ENCODE measurements at places on chromosomes 1 and 21.

DNA sequence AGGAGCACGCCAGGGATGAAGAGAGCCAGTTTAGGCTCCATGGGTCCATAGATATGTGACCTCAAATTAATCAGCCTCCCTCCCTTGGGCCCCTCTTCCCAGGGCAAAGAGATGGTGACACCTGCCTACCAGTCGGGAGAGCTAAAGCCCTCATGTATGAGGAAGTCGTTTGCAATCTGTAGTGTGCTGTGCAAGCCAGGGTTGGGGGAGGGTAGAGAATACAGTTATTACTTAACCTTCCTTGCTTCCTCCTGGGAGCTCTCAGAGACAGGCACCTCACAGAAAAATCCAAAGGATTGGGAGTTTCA, 4.0 kb downstream of the PGLYRP4 start:
- peak; percentile 4 for DNase-seq

DNA sequence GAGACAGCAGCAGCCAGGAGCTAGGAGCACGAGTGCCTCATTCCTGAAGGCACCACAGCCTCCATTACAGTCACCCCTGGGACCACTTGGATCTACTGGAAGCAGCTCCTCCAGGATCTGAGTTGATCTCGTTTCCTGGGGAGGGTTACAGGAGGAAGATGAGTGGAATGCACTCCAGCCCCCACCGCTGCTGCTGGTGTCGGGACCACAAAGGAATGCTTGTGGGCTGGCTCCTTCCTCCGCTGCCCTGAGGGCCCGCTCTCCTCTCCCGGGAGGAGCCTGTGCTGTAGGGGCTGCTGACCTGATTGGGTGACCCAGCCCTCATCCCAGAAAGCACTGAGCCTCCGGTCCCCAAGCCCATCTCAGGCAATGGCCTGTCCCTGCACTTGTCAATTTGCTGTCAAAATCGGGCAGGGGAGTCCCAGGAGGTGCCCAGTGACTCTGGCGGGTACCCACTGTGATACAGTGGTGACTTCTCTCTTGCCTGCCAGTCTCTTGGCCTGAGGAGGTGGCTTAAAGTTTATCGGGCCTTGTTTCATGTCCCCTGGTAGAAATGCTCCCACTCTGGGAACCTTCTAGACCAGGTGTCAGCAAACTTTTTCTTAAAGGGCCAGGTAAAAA, 23.1 kb downstream of the IL10RB start:
- DNase-seq = no peak

- DNase-seq = no peak
These were observed 21.3 kb downstream of the RUNX1 start for GRCh38 chr21:35027563-35028450.

DNA sequence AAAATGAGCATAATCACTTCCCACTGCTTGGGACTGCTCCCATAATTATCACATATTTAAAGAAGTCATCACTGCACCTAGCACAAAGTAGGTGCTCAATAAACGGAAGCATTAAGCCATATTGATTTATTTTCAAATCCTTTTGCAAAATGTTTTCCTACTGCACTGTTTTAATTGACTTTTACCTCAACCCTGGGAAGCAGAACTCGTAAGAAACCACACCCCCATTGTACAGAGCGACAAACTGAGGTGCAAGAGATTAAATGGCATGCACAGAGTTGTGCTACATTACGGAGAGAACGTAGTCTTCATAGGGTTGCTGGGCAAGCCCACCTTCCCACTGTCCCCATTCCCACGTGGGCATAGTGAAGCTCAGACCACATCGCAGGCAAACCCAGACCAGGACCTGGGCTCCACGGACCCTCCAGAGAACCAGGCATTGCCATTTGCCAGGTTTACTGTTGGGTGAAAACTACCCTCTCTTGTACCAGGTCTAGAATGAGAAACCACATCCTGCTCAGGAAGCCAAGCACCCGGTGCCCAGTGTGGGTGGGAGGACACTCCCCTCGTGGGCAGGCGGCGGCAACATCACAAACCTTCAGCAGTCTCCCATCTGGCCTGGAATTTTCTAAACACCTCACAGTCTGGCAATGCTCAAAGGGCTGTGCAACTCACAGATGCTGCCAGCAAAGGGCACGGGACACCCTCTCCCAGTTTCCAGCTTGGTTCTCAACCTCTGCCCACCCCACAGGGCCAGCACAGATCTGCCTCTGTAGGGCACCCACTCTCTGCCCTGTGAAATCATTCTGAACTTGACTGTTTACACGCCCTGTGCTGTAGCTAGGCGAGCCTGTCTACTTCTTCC, 8.2 kb downstream of the IFFO2 start:
- DNase-seq = peak; percentile 51
